ENCODE measurements at places on chromosomes 1 and 21.

- no peak for DNase-seq
These were observed 424.9 kb downstream of the ADGRL2 start for GRCh38 chr1:82225421-82226185.

GRCh38 chr1:94239796-94240195, 2.4 kb upstream of the ARHGAP29 start:
- no peak for DNase-seq

DNA sequence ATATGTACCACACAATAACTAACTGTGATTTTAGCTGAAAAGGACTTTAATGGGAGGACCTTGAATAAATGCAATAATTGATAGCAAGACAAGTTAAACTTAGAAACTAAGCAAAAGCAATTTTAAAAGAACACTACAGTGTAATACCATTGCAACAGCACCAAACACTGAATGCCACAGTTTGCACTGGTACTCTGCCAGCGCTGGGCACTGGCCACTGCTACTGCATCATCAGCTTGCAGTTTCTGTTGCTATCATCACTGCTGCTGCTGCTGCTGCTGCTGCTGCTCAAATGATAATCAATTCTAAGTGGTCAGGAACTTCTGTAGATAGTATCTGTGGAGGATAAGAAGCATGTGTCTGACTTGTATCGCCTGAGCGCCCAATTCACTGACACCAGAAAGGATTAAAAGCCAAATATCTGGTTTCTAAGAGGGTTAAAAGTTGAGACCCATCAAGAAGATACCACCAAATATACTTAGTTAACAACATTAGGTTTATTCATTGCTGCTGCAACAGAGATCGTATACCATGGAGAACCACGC, 306.9 kb downstream of the LRRC40 start:
- DNase-seq = no peak

DNA sequence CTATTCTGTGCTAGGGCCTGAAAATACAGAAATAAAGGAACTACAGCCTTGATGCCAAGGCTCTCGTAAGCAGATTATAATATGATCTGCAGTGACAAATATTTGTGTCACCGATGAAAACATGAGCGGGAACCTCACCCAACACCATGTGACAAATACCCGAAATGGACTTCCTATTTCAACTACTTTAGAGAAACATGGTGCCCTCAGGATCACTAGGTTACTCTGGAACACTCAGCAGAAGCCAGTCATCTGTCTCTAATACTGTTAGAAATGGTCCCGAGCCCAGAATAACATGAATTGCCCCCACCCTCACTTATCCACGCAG, 463 bp upstream of the VAMP3 start:
- peak; percentile 34 for DNase-seq

GRCh38 chr1:217881131-217881543, 250.0 kb downstream of the SPATA17 start:
- DNase-seq = no peak

DNA sequence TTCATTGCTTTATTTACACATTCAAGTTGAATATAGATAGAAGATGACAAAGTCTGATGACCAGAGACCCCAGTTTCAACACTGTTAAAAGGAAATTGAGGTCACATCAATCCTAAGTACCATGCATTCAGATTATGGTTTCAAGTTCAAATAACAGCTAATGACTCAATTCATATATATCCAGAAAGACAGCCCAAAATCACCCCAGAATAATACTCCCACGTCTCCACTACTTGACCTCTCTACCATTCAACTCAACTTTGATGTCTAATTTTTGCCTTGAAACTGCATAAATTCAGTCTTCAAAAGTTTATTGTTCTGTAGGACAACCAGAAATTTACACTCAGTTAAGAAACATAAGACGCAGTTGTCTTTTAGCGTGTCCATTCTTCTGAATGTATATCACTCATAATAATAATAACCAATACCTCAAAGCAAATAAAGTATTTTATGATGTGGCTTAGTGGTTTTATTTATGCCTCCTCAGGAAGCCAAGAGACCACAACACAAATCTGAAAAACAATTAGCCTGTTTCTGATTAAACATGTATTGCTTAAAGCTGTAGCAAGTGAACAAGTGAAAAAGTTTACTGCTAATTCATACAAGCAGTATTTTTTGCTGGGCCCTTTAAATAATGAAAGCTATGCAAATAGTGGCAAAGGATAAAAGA, 569.0 kb downstream of the LTN1 start:
- no peak for DNase-seq

- no peak for DNase-seq
These were observed 66.0 kb downstream of the BCAR3 start for GRCh38 chr1:93615582-93616150.

GRCh38 chr1:117025568-117025967, 24.0 kb downstream of the CD101 start:
- no peak for DNase-seq

- DNase-seq = peak; percentile 47
These were observed 2.6 kb upstream of the CC2D1B start for GRCh38 chr1:52368383-52369172.

- DNase-seq = no peak
These were observed 43.4 kb downstream of the KIF1B start for GRCh38 chr1:10253755-10254154.

DNA sequence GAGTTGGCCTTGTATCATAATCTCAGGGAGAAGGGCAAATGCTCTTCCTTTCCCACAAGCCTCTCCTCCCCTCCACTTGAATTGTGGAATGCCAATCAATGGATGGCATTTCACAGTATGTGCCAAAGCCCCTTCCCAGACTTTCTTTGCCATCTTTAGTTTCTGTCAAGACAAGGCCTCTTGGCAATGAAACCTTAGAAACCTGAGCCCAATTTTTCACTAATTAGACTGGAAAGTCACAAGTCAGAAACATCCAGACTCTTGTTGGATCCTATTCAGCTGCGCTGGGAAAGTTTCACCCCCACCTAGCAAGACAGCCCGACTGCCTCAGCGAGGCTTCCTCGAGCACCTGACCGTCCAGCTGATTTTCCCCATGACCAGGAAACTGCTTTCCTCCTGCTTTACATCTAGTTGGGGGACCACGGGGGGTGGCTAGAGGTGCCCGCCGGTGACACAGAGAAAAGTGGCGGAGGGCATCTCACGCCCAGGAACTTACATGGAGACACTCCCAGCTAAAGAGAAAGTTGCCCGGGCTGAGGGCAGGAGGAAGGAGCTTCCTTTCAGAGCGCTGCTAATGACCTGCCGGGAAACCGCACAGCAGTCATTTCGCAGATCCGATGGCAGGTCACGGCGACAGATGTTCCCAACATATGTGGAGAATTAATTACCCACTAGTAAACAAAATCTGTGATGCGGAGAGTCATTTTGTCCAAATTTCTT, 302.6 kb upstream of the RRP15 start:
- DNase-seq = no peak

- no peak for DNase-seq
These were observed 93.7 kb downstream of the AHCTF1 start for GRCh38 chr1:246838118-246838456.

GRCh38 chr1:187871177-187871845, 1042.6 kb downstream of the PLA2G4A start:
- no peak for DNase-seq
